Stimulated activated CD8-positive, alpha-beta memory T cell treated with anti-CD3 and anti-CD28 coated beads, Interleukin-15, amount 100 ng/mL, for 4 hours (primary cell): ENCODE measurements at places on chromosomes 16 and 17.
A peak's percentile ranks its signal among the peaks of the same experiment; 100 is the strongest.

DNA sequence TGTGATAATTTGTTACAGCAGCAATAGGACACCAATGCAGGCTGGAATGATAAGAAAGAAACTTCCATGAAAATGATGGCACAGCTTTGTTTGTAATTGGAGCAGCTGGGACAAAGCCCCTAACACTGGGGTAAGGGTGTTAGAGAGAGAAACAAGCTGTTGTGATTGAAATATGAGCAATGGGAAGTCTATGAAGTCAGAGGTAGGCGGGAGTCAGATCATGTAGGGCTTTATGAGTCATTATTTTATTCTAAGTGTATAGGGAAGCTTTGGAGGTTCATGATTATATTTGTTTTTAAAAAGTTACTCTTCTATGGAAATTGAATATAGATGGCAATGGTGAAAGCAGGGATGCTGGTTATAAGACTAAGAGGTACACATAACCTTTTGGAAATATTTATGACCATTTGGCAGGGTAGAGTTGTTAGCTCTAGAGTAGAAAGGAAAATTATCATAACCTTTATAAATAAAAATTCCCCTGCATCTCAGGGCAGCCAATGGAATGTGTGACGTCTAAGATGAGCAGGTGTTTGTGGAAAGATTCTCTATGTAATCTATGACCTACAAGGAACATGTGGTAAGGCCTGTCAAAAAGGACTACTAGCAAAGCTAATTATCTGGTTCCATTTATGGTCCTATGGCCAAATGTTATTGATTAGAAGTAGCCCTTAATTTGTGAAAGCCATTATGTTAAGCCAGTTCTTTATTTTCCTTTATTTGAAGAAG, 85.6 kb downstream of the KCNJ2 start:
- no peak for DNase-seq

- DNase-seq: no peak
These were observed 1.6 kb downstream of the RANGRF start for GRCh38 chr17:8290043-8290442.

DNA sequence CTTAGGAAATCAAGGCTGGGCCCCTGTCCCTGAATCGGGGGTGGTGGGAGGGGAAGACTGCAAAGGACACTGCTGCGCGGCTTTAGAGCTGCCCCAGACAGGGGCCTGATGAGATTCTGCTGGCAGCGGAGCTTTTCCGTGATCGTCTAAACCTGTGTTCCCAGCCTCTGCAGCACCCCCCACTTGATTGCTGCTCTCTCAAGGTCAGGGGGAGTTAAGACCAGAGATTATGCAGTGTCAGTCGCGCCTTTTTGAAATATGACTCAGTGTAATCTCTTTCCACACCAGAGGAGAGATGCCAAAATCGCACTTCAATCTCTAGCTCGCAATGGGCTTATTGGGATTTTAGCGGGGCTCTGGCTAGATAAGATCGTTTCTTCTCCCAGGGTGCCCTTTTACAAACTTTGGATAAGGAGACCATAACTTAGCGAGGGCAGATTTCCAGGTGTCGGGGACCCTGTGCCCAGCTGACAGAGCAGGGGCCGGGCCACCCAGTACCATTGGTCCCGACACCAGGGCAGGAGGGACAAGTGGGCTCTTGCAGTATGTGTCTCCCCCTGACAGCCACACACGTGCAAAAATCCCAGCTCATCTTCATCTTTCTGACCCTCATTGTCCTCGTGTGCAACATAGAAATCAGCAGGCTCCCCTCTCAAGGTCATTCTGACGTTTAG, 87.0 kb downstream of the IRX3 start:
- DNase-seq: no peak

DNA sequence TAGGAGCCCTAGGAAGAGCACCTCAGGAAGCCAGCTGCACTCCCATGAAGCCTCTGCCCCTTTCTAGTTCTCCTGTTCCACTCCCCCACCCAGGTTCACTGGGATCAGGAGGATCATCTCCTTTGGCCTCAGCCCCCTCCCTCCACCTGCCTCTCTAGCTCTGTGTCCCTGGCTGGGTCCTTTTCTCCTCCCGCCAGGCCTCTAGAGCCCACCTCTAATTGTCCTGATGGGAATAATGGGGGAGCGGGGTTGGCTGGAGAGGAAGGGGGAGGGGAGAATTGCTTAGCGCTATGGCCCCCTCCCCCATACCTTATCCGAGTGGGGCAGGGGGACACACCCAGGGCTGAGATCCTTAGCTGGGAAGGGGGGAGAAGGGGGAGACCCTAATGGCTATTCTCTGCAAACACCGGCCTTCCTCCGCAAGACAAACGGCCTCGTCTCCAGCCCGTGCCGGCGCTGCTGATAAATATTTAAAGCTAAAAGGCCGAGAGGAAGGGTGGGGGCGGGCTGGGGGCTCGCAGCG, 997 bp downstream of the HOXB7 start:
- no peak for DNase-seq

DNA sequence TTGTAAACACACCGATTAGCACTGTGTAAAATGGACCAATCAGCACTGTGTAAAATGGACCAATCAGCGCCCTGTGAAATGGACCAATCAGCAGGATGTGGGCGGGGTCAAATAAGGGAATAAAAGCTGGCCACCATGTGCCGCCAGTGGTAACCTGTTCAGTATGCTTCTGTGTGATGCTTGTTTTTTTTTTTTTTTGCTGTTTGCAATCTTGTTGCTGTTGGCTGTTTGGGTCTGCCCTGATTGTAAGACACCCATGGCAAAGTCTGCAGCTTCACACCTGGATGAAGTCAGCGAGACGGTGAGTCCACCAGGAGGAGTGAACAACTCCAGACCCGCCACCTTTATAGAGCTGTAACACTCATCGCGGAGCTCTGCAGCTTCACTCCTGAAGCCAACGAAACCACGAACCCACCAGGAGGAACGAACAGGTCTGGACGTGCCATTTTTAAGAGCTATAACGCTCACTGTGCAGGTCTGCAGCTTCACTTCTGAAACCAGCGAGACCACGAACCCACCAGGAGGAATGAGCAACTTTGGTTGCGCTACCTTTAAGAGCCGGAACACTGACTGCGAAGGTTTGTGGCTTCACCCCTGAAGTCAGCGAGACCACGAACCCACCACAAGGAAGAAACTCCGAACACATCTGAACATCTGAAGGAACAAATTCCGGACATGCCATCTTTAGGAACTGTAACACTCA, 85.0 kb upstream of the MED9 start:
- DNase-seq: peak; percentile 45

GRCh38 chr16:2584729-2585650, 47.2 kb downstream of the PDPK1 start:
- no peak for DNase-seq
